ENCODE measurements at places on chromosomes 6 and 20. TPM values are rescaled to one million over a fixed set of nuclear protein-coding genes. Genes with fewer than 3 reads are reported as not detected.

DNA sequence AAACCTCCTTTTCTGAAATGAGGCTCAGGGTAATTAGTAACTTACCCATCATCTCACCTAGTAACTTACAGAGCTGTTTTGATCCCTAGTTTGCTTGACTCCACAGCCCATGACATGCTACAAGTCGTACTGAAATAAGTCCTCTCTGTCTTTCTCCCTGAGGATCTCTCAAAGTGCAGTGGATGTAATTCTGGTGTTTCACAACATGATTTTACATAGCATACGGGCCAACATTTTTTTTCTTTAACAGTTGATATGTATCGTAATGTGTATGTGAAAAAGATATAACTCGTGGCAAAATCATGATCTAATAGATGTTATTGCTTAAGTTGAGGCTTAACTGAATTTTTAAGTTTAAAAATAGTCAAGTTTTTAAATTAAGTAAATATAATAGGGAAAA, 45.0 kb downstream of the TSHZ2 start:
- DNase-seq = no peak

- no peak for DNase-seq
Measured at GRCh38 chr6:44388135-44388487, 605 bp downstream of the CDC5L start.

GRCh38 chr6:29259721-29260120, 41.8 kb upstream of the OR14J1 start:
- DNase-seq = no peak

DNA sequence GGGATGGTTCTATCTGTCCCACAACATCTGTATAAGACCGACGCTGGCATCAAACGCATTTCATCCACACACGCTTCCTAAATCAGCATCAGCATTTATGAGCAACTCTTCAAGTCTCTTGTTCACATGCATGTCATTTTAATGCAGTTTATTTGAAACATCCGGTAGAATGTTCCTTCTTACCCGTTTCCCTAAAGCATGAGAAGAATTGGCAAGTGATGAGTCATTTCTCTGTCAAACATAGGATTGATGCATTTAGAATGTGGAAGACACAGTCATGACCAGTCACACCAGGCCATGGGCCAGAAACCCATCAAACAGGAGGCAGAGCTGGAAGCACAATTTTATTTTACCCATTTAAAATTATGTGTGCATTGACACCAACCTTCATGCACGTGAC, 122.8 kb downstream of the UST start:
- DNase-seq = no peak

PMEPA1 gene
- 28.2 TPM for total RNA-seq

DNA sequence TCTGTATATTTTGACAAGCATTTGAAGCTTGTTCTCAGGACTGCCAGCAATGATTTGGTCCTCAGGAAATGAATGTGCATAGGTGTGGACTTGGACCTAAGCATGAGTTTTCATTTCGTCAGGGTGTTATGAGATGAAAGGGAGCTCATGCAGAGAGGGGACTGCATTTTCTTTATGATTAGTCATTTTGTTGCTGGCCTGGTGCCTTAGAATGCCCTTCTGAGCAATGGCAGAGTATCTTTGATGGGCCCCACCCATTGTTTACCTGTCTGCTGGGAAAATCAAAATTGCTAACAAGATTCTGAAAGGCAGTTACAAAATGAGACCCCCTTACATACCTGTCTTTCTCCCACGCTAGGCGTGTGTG, 51.5 kb upstream of the MTHFD1L start:
- DNase-seq = no peak

DNA sequence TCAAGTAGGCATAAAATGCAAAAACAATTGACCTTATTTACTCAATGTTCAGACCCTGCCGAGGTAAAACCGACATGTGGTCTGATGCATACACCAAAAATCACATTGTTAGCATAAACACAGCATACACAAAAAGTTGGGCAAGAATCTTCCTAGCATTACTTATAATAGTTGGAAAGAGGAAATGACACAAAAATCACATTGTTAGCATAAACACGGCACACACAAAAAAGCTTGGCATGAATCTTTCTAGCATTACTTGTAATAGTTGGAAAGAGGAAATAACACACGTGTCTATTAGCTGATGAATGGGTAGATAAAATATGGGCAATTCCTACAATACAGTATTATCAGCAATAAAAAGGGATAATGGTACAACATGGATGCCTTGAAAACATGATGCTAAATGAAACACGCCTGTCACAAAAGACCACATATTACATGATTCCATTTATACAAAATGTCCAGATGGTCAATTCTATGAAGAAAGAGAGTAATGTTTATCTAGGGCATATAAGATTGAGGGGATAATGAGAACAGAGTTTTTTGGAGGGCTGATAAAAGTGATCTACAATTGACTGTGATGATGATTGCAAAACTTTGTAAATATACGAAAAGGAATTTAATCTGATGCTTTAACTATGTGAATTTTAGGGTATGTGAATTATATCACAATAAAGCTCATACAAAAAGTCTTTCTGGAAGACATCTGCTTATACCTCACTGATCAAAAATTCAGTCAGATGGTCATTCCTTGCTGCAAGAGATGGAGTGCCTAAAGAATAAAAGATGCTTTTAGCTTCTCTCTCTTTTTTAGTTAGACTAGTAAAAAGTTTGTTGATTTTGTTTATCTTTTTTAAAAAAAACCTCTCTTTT, 1019.5 kb upstream of the CITED2 start:
- DNase-seq = no peak

NCR2 gene
- not detected for total RNA-seq

DNA sequence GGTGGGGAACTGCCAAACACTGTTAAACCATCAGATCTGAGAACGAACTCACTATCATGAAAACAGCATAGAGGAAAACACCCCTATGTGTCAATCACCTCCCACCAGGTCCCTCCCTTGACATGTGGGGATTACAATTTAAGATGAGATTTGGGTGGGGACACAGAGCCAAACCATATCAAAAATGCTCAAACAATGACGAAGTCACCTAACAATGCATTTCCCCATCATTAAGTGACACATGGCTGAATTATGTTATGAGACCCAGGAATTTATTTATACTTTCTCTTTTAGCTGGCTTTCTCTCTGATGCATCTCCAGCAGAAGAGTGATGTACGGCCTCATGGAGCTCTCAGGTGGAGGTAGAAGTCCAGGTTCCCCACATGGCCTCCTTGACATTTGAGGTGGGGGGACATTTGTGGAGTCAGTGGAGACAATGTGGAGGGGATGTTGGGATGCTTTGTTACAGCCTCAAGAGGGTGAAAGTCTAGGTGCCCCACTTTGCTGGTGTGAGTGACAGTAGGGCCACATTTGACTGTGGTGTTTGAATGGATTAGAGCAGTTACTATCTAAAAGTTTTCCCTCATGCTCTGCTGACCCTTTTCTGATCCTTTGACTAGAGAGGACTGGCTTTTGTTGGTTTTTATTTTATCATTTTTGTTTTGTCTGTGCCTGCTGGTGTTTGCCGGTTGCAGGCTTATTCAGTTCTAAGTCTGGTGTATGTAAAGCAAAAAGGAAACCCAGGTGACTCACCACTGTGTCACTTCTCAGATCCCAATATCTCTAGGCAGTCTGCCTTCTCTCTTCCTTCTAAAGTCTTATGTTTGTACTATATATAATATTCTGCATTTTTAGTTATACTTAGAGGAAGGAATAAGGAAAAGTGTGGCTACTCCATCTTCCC, 18.5 kb upstream of the DCBLD1 start:
- no peak for DNase-seq

HUS1B gene
- 1.8 TPM for total RNA-seq

GRCh38 chr20:39944861-39945260, 744.2 kb downstream of the MAFB start:
- no peak for DNase-seq

DNA sequence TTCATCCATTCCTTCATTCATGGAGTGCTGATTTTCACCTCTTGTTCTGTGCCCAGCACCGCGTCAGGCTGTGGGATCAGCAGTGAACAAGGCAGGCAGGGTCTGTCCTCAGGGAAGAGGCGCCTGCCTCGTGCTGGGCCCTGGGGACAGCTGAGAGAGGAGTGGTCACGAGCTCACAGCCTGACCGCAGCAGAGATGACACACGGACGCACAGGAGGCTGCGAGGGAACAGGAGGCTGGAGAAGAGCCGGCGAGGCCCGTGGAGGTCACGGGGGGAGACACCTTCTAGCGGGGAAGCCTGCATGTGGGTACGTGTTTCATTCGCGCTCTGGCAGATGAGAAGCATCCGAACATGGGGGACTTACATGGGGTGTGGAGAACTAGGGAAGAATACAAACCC, 27.5 kb downstream of the PXDC1 start:
- DNase-seq = no peak

GRCh38 chr6:130296854-130297253, 69.0 kb upstream of the TMEM200A start:
- DNase-seq = no peak

DNA sequence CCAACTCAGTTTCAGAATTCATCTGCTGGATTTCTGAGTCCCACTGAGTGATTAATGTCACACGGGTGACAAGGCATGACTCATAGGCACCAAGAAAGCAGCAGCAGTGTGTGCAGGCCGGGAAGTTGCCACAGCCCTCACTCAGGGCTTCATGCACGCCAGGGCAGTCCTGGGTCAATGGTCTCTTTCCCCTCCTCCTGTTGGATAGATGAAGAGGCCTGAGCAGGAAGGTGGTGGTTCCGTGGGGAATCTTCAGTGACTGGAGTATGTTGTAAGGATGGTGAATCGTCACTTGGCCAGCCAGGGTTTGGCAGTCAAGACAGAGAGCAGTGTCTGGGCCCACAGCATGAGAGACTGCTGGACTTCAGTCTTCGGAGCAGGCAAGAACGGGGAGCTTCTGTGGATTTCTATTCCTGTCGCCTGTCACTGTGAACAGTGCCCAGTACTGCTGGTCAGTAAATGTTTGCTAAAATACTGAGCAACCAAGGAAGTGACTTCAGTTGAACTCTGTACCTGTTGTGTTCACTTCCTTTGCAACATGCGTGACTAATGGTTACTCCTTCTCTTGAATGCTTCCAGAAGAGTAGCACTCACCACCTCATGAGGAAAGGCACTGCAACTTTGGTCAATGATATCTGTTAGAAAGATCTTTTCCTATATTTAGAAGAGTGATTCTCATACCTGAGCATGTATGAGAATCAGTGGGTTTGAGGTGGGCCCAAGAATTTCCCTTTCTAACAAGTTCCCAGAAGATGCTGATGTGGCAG, 62.0 kb upstream of the CD93 start:
- DNase-seq = peak; percentile 62

IP6K3 gene
- total RNA-seq = 3.0 TPM

CCN6 gene
- not detected for total RNA-seq

SCRT2 gene
- total RNA-seq = not detected

- DNase-seq = peak; percentile 82
Measured at GRCh38 chr6:41371992-41372831, 36.8 kb downstream of the NCR2 start.

GRCh38 chr6:67535946-67536345, 1099.1 kb upstream of the ADGRB3 start:
- DNase-seq = no peak

DNA sequence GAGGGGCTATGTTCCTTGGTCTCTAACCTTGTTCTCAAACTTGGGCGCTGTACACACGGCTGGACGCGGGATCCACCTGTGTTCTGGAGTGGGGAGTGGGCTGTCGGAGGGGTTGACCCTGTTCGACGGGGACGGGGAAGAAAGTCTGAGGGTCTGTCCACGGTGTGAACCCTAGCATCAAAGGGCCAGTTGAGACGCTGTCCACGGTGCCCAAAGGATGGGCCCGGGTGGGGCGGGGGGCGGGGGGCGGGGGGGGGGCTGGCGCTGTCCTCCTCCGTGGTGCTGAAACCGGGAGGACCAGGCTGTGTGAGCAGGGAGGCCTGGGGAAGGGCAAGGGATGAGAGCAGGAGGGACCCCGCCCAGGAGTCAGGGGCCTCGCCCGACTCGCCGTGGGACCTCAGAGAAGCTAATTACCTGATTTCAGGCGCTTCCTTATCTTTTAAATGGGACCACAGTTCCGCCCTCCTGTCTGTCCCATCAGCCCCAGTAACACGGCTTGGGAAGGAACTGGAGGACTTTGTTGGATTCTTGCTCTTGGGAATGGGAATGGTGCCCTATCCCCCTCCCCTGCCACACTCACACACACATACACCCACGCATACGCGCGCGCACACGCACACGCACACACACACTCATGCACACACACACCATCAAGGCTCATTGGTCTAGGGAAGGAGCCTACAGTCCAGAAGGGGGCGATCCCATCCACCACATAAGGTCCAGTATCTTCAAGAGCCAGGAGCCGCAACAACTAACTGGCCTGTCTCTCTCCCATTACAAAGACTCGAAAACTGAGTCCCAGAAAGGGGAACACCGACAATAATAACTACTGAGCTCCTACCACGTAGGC, 1.0 kb upstream of the VSTM2L start:
- DNase-seq = no peak

DNA sequence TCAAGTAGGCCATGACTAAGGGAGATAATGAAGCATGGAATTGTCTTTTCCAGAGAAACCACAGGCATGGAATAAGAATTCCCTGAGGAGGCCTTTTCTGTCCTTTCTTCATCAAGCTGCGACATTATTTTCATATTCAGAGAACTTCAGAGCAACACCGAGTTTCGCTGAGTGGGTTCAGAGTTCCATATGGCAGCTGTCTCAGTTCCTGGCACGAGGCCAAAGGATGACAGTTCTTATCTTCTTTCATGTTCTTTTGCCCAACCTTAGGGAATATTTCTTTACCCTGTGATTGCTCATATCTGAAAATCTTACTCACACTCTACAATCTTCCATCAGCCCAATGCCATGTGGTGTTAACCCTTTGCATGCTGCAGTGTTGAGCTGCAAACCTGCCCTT, 135.3 kb upstream of the BMP2 start:
- no peak for DNase-seq

RAD21L1 gene
- not detected for total RNA-seq

GRCh38 chr6:148973538-148974208, 226.8 kb downstream of the UST start:
- DNase-seq = no peak

FGD2 gene
- total RNA-seq = not detected
